ENCODE measurements at places on chromosomes 5 and 9.
A peak's percentile ranks its signal among the peaks of the same experiment; 100 is the strongest.

DNA sequence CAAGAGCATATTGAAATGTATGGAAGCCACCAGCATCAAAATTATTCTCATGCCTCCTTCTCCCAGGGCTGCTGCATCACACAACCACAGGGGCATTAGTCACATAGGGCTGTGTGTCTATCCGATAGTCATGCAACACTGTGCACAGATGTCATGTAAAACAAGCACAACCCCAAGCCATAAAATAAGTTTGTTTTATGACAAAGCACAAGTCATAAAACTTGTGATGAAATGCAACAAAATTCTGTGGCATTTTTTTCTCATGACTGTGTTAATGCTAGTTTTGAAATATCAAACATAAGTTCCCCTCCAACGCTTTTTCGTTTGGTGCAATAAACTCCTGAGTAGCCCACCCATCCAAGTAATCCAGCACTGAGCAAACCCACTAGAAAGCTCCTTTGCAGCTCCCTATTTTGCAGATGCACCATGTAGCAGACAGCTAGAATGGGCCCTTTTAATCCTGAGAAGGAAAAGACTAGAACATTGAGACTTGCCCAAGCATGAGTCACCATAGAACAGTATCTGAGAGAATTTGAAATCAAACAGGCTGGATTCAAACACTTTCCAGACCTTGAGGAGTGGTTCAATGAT is 93.3 kb upstream of the ZNF366 start:
- no peak for DNase-seq

DNA sequence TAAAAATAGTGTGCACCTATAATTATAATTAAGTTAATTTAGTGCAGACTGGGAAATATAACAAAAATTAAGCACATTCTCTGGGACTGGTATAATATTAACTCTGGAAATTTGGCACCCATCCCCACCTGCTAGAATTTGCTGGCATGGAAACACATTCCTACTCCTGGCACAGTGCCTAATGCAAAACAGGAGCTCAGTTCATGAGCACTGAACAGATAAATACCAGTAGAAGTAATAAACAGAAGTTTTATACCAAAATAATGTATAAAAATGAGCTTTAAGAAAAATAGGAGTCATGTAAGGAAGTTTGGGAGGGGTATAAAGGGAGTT is 23.7 kb upstream of the NPR3 start:
- no peak for DNase-seq

DNA sequence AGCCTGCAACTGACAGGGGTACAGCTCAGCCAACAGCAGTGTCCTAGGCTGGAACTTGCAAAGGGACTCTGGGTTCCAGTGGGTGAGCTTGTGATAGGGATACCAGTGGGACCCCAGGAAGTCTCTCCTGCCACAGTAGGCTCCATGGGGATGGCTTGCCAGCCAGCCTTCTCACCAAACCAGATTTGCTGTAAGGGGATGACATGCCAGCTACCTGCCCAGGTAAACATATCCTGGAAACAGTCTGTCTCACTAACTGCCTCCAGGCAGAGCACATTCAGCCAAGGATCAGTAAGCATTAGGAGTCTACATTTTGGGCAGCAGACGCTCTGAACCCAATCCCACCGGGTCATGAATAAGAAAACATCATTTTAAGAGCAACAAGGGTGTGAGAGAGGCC is 49.9 kb downstream of the SIL1 start:
- no peak for DNase-seq

GRCh38 chr9:6598249-6598725 is 47.2 kb downstream of the GLDC start:
- no peak for DNase-seq

DNA sequence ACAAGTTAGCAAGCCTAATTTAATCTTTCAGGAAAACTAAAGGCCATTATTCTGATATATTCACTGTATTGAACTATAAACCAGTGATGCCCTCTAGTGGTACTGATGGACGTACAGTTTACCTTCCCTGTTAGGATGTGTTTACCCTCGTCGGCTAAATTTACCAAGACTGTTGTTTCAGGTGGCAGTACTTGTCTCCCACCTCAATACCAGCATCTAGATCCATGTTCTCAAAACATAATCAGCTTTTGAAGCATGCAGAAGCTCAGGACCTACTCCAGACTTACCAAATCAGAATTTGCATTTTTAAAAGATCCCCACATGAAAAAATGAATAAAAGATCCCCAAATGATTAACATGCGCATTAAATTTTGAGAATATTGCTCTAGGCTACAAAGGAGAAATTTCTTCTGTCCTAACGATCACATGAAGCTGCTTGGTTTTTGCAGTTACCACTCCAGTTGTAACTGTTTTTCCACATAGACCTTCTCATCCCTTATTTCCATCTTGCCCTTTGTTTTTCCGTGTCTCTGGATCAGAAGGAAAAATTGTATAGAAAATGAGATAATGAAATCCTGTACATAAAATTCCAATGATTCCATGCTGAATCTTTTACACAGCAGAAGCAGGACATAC is 3.2 kb upstream of the BAAT start:
- no peak for DNase-seq

GRCh38 chr5:149410721-149411432 is 31.8 kb upstream of the IL17B start:
- DNase-seq: no peak

DNA sequence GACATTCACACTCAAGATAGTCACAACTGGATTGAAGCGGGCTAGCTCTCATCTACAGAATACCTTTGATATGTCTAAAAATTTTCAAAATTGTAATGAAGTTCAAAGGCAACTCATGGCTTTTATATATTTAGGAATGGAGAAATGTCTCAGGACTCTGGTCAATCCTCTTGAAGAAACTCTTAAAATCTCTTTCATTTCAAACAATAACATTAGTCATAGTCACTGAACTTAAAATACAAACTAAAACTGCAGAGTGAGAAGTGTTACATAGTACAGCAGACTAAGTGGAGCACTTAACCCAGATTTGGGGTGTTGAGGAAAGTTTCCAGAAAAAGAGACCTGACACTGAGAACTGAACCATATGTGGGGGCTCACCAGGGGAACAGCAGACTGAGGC is 20.7 kb downstream of the FANCC start:
- no peak for DNase-seq

DNA sequence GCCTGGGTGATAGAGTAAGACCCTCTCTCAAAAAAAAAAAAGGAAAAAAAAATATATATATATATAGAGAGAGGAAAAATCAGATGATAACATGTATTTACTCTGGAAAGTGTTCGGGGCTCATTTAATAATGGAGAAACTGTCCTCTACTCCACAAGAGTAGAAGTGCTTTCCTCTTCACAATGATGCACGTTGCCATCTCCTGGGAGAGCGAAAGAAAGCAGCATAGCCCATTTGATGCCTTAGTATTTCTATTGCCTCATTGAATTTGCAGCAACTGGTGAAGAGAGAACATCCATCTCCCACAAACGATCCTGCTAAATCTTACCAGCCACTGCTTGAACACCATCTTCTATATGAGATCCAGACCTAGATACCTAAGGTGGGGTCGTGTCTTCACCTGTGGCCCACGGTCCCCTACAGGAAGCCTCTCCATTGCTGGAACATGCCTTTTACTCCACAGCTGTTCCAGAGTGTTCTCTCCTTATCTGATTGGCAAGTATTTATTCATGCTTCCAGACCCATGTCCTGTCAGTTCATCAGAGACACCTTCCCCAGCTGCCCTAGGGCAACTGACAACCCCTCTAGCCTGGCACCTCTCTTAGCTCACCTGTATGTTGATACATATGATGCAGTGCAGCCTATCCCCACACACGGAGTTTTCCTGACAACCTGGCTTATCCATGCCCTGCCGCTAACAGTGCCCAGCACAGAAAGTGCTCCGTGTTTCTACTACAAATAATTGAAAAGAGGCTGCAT is 115.3 kb downstream of the MARCHF11 start:
- DNase-seq: no peak

DNA sequence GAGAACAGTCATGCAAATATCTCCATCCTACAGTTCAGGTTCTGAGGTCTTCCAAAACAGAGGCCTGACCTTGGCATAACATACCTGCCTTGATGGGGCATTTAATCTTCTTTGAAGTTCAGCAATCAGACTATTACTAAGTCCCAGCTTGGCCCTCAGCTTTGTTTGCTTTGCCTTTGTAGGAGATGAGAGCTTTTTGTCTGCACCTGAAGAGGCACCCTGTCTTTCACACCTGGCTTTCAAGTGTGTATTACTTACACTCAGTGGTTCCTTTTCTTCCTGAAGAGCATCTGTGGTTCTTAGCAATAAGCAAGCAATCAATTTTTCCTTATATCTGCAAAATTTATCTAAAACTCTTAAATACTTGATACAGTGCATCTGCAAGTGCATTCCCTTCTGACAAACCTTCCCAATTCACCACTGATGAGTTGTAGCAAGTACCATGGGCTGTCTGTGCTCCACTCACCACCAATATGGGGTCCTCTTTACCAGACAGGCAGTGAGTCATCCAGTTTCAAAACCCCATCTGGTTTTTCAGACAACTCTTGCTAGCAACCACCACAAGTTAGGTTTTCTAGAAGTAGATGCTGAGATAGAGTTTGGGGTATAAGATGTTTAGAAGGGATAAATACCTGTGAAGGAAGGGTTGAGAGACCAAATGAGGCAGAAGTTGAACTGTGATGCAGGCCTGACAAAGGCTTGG is 100.2 kb downstream of the HINT1 start:
- DNase-seq: no peak

DNA sequence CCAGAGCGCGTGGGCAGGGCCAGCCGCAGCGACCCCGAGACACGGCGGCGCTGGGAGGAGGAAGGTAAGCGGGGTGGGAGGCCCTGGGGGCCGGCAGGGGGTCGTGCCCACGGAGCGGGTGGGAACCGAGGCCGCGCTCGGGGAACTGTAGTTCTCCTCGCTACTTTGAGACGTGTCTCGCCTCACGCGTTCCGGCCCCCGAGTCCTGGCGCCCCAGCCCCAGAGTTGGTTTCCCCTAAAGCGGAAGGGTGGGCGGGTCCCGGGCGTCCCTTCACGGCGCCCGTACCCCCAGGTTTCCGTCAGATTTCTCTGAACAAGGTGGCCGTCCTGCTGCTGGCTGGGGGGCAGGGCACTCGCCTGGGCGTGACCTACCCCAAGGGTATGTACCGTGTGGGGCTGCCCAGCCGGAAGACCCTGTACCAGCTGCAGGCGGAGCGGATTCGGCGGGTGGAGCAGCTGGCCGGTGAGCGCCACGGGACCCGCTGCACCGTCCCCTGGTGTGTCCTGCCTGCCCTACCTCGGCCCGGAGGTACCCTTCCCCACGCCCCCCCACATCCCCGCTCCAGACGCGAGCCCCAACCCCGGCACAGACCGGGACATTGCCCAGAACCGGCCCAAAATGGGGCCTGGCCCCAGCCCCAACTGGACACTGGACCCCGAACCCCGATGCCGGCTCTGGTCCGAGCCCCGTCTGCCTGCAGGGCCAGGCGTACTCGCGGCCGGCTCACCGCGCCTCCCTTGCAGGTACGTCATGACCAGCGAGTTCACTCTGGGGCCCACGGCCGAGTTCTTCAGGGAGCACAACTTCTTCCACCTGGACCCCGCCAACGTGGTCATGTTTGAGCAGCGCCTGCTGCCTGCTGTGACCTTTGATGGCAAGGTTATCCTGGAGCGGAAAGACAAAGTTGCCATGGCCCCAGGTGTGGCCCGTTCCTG is 709 bp downstream of the UAP1L1 start:
- no peak for DNase-seq

DNA sequence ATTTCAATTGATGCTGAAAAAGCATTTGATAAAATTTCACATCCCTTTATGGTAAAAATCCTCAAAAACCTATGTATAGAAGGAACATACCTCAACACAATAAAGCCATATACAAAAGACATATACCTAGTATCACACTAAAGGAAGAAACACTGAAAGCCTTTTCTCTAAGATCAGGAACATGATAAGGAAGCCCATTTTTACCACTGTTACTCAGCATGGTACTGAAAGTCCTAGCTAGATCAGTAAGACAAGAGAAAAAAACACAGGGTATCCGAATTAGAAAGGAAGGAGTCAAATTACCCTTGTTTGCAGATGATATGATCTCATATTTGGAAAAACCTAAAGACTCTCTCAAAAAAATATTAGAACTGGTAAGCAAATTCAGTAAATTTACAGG is 350.2 kb upstream of the PDE4D start:
- no peak for DNase-seq

- no peak for DNase-seq
These were observed 2223.1 kb upstream of the C9orf72 start for GRCh38 chr9:29796291-29796952.

- DNase-seq: no peak
These were observed 584.3 kb downstream of the CAAP1 start for GRCh38 chr9:26308328-26308727.

- no peak for DNase-seq
These were observed at the start of gene AIF1L for GRCh38 chr9:131096269-131097125. Gene AIF1L (plus strand): TSS chr9:131096531. CDS start chr9:131096630, 99 bp downstream.

GRCh38 chr5:98031926-98032325 is 741.5 kb upstream of the RGMB start:
- DNase-seq: no peak

DNA sequence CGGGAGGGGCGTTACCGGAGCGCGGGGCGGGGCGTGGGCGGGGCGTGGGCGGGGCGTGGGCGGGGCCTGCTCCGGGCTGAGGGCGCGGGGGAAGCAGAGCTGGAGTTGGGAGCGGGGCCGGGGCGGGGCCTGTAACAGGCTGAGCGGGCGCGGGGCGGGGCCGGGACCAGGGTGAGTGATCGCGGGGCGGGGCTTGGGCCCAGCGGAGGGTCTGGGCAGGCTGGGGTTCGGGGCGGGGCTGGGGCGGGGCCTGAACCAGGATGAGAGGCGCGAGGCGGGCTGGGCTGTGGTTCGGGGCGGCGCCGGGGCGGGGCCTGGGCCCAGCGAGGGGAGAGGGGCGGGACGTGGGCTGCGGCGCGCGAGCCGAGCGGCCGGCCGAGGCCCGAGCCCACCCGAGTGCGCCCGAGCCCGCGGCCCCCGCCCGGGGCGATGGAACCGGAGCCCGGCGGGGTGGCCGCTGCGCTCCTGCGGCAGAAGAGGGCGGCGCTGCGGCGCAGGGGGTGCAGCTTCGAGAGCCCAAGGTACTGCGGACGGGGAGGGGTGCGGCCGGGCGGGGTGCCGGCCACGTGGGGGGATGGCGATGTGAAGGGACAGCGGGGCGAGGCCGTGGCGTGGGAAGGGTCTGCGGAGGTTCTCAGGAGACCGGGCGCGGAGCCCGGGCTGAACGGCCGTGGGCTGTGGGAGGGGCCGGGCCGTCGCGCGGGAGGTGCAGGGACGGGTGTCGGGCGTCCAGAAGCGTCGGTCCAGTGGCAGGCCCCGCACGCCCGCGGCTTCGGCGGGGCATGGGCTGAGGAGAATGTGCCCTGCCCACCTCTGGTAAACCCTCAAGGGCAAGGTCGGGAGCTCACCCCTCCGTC is 39.5 kb upstream of the GARNL3 start:
- DNase-seq: peak; percentile 76

GRCh38 chr9:68995776-68996175 is 18.1 kb downstream of the PRKACG start:
- DNase-seq: no peak

GRCh38 chr9:99044827-99045226 is 60.1 kb upstream of the TGFBR1 start:
- no peak for DNase-seq

- no peak for DNase-seq
These were observed 23.6 kb downstream of the TPD52L3 start for GRCh38 chr9:6351737-6352136.

GRCh38 chr9:27791311-27791710 is 218.0 kb upstream of the C9orf72 start:
- no peak for DNase-seq

GRCh38 chr9:136075134-136075841 is 19.8 kb downstream of the NACC2 start:
- DNase-seq: no peak

Measured in memory B cell (primary cell).